ENCODE measurements at places on chromosomes 3 and 15. TPM values are rescaled to one million over a fixed set of nuclear protein-coding genes. Genes with fewer than 3 reads are reported as not detected.

DNA sequence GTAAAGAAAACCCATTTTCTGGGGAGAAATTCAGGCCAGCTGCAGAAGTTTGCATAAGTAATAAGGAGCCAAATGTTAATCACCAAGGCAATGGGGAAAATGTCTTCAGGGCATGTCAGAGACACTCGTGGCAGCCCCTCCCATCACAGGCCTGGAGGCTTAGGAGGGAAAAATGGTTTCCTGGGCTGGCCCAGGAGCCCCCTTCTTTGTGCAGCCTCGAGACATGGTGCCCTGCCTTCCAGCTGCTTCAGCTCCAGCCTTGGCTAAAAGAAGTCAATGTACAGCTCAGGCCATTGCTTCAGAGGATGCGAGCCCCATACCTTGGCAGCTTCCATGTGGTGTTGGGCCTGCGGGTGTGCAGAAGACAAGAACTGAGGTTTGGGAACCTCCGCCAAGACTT lies 20.6 kb upstream of the TRIM59 start:
- no peak for DNase-seq

Gene CCR3
- total RNA-seq = not detected

Gene ADCY5
- 33.6 TPM for total RNA-seq

DNA sequence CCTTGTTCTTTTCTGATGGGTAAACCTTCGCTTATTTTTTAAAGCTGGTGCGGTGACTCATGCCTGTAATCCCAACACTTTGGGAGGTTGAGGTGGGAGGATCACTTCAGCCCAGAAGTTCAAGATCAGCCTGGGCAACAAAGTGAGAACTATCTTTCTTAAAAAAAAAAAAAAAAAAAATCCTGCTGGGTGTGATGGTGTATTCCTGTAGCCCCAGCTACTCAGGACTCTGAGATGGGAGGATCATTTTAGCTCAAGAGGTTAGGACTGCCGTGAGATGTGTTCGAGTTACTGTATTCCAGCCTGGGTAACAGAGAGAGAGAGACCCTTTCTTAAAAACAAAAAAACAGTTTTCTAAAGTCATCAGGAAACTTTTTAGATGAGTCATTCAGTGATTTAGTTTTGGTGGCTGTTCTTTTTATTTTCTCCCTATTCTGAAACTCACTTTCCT lies 37.7 kb downstream of the SLMAP start:
- no peak for DNase-seq

- DNase-seq = no peak
Measured at GRCh38 chr3:54591157-54591556, 336.7 kb downstream of the LRTM1 start.

DNA sequence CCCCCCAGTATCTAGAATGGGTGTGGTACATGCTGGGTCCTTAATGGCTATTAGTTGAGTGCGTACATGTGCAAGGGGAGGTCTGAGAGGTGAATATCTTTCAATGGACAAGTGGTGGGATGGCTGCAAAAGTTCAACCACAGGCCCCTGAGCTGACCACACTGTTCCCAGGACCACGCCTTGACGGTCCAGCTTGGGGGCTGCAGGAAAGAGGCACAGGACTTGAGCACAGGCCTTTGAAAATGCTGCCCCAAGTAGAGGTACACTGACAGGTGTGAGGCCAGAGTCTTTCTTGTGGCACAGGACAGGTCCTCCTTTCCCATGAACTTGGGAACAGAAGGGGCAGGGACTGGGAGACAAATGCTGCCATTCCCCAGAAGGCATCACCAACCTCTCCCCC lies 24.0 kb downstream of the AMOTL2 start:
- DNase-seq = no peak

Gene SELENOT
- total RNA-seq = 116 TPM

- no peak for DNase-seq
Measured at GRCh38 chr3:54168451-54168850, 46.1 kb downstream of the CACNA2D3 start.

DNA sequence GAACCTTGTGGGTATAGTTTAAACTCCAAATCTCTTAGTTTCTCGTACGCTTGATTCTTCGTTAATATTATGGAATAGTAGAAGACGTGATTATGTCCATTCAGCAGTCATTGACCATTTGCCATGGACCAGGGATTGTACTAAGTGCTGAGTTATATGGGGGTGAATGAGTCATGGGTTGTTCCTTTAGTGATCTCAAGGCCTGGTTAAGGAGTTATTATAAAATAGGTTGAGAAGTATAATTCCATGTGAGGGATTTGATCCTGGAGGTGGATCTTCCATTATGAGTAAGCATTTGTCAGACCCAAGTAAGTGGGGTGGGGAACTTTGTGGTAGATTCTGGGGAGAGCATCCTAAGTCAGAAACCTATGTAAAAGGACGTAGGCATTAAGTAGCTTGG lies 15.4 kb downstream of the NR2C2 start:
- no peak for DNase-seq

Gene ATP8B4
- total RNA-seq = 12.5 TPM

DNA sequence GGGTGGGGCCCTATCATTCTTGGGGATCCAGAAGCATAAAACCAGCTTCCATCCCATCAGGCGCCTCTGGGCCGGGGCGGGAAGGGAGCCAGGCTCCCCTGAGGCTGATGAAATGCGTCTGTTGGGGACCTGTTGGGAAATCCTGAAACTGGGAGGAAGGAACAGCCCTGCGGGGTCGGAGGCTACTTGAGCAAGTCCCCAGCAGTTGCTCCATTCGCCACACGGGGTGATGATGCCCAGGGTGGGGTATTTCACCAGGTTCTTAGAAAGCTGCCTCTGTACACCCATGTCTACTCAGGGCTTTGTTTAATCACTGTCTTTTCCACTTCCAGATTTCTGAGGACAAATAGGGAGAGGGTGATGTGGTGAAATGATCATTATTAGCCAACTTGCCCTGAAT lies 25.4 kb upstream of the TSEN2 start:
- no peak for DNase-seq

- DNase-seq = no peak
Measured at GRCh38 chr3:189572249-189572648, 58.9 kb upstream of the TP63 start.

Gene TPRA1
- 36.4 TPM for total RNA-seq

GRCh38 chr15:44698641-44699040 lies 12.5 kb downstream of the PATL2 start:
- DNase-seq = no peak

GRCh38 chr3:41482134-41482533 lies 282.8 kb downstream of the CTNNB1 start:
- DNase-seq = no peak

Gene CLDN18
- not detected for total RNA-seq

Gene HRH1
- total RNA-seq = 32.3 TPM

GRCh38 chr3:138803006-138803653 lies 31.6 kb downstream of the PIK3CB start:
- DNase-seq = no peak
